AML-193 (cell line): ENCODE measurements at places on chromosomes 7 and 10.

DNA sequence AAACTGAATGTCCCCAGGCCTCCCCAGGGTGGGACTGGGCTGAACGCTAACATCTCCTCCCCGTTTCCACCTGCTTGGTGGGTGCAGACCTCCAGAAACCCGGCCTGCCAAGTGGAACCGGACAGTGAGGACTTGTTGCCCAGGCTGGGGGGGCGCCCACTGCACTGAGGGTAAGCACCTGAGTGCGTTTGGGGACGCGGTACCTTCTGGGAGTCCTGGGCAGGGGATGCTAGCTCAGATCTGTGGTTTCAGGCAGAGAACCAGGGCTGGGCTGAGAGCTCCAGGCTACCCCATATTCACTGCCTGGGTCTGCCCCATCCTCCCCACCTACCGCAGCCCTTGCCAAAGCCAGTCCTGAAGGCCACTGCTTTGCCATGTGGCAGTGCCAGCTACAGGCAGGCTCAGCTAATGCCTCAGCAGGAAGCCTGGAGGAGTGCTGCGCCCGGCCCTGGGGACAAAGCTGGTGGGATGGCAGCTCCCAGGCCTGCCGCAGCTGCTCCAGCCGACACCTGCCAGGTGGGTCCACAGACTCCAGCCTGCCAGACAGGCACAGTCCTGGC, 3.5 kb upstream of the ZNF467 start:
- no peak for DNase-seq

DNA sequence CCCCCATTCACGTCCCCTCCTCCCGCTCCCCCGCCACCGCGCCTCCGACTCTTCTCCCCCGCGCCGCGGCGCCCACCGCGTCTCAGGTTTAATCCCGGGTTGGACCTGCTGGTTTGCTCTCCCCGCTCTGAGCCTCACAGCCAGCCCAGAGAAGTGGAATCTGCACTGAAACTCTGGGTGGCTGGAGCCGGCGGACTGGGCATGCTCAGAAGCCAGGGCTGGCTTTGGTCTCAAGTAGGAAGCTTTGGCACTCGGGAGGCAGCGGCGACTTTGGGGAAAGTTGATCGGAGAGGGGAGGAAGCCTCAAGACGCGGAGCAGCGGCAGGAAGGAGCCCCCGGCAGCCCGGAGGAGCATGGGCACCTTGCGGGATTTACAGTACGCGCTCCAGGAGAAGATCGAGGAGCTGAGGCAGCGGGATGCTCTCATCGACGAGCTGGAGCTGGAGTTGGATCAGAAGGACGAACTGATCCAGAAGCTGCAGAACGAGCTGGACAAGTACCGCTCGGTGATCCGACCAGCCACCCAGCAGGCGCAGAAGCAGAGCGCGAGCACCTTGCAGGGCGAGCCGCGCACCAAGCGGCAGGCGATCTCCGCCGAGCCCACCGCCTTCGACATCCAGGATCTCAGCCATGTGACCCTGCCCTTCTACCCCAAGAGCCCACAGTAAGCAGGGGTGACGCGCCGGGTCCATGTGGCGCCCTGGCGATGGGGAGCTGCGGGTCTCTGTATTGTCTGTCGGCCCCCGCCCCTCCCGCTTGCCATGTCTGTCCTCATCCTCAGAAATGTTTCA, at the start of gene PRKG1:
Gene PRKG1 (plus strand): TSS at position 250 of the 791 bp plus-strand sequence.
- no peak for DNase-seq

DNA sequence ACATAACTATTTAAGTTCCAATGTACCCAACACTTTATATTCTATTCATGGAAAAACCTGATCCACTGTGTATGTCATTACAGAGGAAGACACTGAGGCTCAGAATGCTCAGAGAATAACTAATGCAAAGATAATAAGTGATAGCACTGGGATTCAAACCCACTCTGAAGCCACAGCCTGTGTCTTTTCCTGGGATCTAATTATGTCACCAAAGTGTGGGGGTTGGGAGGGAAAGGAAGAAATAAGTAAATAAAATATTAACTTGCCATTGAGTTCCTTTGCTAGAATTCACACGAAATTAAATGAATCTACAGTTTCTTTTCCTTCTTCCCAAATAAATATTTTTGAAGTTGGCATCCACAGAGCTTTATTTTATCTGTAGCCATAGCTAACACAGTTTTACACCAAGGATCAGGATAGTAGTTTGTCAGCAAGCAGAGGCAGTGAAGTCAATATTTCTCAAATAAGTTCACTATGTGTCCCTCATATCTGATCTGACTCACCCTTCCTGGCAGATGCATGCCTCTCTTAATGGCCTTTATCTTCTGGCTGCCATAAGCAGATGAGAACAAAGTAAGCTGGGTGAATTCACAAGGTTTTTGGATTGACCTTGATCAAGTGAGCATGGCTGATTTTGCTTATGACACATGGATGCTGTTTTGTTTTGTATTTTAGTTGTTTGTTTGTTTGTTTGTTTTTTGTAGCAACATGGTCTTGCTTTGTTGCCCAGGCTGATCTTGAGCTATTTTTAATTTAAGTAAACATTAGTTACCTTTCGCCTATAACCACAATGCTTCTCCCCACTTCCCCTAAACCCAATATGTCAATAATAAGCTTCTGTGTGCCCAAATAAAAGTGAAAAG, 6.3 kb downstream of the RAPGEF5 start:
- DNase-seq = no peak

DNA sequence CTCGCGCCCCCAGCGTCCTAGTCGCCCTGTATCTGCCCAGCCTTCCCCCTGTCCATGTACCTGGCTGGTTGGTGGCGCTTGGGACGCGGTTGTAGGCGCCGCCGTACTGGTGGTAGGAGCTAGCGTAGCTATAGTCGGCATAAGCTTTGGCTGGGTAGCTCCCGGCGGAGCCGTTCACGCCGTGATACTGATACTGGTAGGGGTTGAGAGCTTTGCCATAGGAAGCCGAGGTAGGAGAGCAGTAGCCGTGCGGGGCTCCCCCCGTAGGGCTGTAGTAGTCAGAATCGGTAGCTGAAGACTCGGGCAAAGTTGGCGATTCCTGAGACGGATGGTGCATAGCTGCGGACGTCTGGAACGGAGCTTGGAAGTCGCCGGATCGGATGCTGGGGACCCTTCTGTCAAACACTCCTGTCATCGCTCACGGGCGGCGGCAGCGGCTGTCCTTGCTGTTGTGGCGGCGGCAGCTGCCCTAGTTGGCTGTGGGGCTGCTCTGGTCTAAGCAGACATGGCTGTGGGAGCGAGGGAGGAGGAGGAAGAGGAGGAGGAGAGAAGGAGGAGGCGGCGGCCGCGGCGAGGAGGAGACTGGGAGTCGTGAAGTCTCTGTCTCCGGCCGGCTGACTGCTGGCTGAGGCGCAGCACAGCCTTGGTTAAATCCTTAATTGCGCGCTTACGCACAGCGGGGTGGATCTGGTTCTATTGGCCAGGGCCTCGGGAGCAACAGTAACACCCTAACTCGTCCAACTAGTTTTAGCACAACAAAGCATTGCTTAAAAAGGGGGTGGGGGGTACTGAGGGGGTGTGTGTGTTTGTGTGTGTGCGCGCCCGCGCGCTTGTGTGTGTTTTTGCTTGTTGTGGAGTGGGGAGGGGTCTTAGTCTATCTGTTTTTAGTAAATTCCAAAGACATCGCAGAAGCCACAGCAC, at the start of gene DLX5:
Gene DLX5 (minus strand): TSS at position 623 of the 921 bp plus-strand sequence. CDS start 208 bp downstream, at position 415.
- no peak for DNase-seq

GRCh38 chr7:29326864-29327263, 132.3 kb downstream of the CHN2 start:
- no peak for DNase-seq

DNA sequence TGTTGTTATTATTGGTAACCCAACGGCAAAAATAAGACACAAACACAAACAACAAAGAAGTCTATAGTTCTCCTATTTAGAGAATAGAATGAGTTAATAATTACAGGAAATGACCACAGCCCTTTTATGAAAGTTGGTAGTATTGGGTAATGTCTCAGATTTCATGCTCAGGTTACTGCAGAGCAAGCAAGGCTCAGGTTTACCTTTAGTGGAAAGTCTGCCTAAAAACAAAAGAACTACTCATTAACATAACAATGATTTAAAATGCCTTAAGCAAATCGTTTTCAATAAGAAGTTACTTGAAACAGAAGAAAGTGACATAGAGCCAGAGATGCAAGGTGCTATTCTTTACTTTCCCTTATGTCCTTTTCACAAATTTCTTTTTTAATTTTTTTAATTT, 441.2 kb downstream of the PLXDC2 start:
- DNase-seq = no peak

DNA sequence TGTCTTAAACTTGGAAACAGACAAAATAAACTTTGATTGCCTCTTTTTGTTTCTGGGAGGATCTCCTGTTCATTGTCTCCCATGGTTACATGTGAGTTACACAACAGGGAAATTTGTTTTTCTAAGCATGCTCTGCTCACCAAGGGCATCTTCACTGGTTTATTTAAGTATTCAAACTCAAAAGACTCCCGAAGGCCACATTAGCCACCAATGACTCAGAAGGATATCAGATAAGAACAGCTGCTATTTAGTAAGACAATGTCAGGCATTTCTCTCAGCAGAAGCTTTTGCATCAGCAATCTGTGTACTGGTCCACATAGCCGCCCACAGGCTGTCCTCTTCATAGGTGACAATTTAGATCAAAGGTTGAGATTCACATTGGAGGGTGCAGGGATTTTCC, 19.3 kb downstream of the OR6B1 start:
- DNase-seq = no peak

GRCh38 chr7:20470726-20471125, 140.0 kb downstream of the ITGB8 start:
- DNase-seq = peak; percentile 79

GRCh38 chr7:102469972-102470825, 5.4 kb downstream of the LRWD1 start:
- DNase-seq = no peak

- no peak for DNase-seq
Observed at GRCh38 chr7:125445836-125446235, 516.2 kb upstream of the POT1 start.

DNA sequence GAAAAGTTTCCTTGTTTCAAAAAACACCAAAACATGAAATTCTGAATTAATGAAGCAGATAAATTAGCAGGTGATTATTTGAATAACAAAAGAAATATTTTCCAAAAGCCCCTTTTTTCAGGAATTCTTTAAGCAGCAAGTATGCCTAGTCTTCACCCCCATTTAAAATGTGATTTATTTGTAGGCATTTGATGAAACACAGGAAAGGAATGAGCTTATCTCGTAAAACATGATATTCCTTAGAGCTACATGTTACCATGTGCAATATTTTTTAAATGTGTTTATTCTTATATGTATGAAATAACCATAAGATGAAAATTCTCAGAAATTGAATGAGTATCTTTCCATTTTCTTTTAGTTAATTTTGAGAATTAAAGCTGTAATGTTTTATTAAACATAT, 106.1 kb downstream of the CHN2 start:
- no peak for DNase-seq

GRCh38 chr7:26616235-26616634, 248.2 kb downstream of the SKAP2 start:
- DNase-seq = no peak
